ENCODE measurements at places on chromosomes 5 and 9.

DNA sequence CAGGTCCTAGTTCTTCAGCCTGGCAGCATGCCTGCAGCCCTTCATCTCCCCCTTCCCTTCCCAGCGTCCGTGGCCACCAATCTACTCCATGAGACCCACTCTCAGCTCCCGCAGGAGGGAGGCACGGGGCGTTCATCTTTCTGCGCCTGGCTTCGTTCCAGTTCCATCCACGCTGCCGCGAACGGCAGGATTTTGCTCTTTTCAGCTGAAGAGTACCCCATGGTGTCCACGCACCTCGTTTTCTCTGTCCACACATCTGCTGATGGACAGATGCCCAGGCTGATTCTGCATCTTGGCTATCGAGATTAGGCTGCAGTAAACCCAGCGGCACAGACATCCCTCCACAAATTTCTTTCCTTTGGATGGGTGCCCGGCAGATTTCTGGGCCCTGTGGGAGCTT, 30.5 kb upstream of the NKD2 start:
- DNase-seq = no peak

DNA sequence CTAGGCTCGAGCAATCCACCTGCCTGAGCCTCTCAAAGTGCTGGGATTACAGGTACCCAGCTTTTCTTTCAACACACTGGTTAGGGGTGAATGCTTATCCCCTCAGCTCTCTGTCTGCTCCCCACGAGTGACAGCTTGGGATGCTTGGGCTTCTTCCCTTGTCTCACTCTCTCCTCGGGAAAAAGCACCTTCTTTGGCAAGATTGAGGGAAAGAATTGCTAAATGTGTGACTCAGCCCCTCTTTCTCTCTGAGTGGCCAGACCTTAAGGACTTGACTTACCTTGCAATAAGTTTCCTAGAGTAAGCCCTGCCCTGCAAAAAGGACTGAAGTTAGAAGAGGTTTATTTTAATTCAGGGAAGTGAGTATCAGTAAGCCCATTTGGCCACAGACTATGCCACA, 68.1 kb upstream of the ERBIN start:
- DNase-seq = peak; percentile 68

- DNase-seq = no peak
These were observed 61.8 kb downstream of the NDFIP1 start for GRCh38 chr5:142170254-142170953.

DNA sequence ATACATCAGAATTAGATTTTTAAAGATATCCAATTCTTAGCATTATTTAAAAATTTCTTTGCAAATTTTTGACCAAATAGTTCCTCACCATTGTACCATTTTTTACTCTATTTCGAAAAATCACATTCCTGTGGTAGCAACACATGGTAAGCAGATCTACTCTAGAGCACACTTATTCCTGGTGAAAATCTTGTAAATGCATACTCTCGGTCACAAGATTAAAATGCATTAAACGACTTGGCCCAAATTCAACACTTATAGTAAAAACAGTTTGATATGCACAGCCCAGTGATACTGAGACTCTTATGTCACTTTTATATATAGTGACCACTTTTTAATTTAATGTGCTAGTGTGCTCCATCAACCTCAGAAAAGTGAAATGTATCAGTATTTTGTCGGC, 208.8 kb upstream of the TARS1 start:
- DNase-seq = peak; percentile 45

DNA sequence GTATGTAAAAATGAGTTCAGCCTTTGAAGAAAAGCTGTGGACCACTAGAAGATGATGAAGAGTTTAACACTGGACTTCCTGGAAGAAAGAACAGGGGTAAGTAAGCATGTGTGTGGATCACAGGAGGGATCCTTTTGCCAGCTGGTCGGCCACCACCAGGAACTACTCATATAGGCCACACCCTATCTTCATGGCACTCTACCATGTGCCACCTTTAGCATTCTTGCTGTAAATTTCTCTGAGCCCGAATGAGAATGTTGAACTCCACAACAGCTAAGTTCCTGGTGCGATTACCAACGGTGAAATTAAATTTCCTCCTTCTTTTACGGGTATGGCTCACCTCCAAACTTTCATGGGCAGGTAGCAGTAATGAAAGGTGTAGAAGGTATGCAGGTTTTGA, 102.3 kb downstream of the ATP10B start:
- no peak for DNase-seq

GRCh38 chr9:13993632-13994185, 320.2 kb downstream of the NFIB start:
- DNase-seq = no peak

DNA sequence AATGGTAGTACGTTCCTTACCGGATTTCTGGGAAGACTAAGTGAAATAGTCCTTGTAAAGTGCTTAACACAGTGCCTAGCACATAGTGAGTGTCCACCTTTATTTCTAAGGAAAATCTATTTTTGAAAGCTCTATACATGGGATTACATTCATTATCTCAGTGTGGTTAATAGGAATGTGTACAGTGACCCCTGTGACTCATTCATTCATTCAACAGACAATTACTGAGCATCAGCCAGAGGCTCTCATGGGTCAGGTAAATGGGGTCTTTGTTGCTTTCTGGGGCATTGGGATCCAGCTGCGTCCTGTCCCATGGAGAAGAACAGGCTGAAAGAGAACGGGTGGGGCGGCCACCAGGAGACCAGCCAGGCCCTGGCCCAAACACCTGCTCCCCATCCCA, 226.2 kb upstream of the TBC1D2 start:
- DNase-seq = peak; percentile 58

- no peak for DNase-seq
These were observed 49.4 kb downstream of the TARS1 start for GRCh38 chr5:33490071-33490665.

GRCh38 chr5:6674421-6674820, 38.8 kb upstream of the TENT4A start:
- no peak for DNase-seq

All from GM23248 (cell line).